ENCODE measurements at places on chromosomes 6 and 20. TPM values are rescaled to one million over a fixed set of nuclear protein-coding genes. Genes with fewer than 3 reads are reported as not detected.

NINL gene
- total RNA-seq = 11.4 TPM

TXLNB gene
- not detected for total RNA-seq

HLA-DQA1 gene
- not detected for total RNA-seq

SMPDL3A gene
- 3.2 TPM for total RNA-seq

POM121L2 gene
- not detected for total RNA-seq
